ENCODE measurements at places on chromosomes 1 and 21.

- no peak for DNase-seq
Observed at GRCh38 chr1:95002164-95002539, 70.6 kb downstream of the ALG14 start.

- DNase-seq, result no peak
Observed at GRCh38 chr1:160664573-160665051, 17.8 kb upstream of the SLAMF1 start.

DNA sequence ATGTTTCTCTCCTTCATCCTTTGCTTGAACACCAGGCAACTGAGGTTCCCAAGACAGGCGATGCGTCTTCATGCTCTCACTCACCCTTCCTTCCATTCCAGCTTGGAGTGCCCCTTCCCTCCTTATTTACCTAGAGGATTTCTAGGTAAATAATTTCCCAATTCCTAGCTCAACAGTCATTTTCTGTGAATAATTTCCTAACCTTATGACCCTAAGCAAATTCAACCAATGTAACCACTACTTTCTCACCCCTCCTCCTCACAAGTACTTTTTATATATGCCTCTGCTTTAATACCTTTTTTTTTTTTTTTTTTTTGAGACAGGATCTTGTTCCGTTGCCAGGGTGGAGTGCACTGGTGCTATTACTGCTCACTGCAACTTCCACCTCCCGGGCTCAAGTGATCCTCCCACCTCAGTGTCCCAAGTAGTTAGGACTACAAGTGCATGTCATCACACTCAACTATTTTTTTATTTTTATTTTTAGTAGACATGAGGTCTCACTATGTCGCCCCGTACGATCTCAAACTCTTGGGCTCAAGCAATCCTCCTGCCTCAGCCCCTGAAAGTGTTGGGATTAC, 86.7 kb downstream of the USP24 start:
- DNase-seq, result no peak

- no peak for DNase-seq
Observed at GRCh38 chr1:223670458-223671159, 5.1 kb upstream of the CAPN8 start.

- no peak for DNase-seq
Observed at GRCh38 chr1:119326251-119326650, 42.3 kb upstream of the HAO2 start.

- DNase-seq, result no peak
Observed at GRCh38 chr1:24108334-24109165, 3.4 kb downstream of the MYOM3 start.

GRCh38 chr1:210490781-210491180, 162.1 kb downstream of the HHAT start:
- DNase-seq, result no peak

- no peak for DNase-seq
Observed at GRCh38 chr1:165787741-165788140, 19.1 kb upstream of the TMCO1 start.
